ENCODE measurements at places on chromosomes 1 and 21. TPM values are rescaled to one million over a fixed set of nuclear protein-coding genes. Genes with fewer than 3 reads are reported as not detected.

GRCh38 chr1:6509919-6510291 lies 18.4 kb upstream of the PLEKHG5 start:
- no peak for DNase-seq

DNA sequence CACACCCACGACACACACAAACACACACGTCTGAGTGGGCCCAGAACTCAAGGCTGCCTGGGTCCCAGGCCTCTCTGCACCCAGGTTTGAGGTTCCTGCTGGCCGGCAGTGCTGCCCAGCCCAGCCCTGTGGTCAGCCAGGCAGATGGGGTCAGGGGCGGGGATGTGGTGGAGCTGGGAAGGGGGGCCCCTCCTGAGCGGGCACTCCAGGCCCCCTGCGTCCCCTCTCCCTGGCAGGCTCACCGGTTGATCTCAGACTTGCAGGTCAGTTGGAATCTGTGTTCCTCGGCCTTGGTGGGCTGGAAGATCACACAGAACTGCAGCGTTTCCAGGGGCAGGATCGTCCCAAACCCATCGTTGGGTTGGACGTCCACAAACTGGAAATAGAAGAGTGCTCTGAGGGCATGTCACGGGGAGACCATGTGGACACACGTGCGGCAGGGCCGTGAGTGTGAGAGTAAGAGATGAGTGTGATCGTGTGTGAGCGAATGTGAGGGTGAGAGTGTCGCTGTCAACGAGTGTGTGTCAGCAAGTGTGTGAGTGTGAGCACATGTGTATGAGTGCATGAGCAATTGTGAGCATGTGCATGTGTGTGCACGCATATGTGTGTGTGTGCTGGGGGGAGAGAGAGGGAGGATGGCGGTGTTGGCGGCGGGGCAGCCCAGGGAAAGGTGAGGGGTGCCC lies 19.7 kb upstream of the TMEM52 start:
- no peak for DNase-seq

GRCh38 chr1:63981408-63981773 lies 207.6 kb downstream of the ROR1 start:
- no peak for DNase-seq

GRCh38 chr1:184443201-184443600 lies 56.4 kb downstream of the C1orf21 start:
- no peak for DNase-seq

Gene LCE2C
- total RNA-seq = not detected

- no peak for DNase-seq
These were observed 3.0 kb downstream of the TENT5B start for GRCh38 chr1:27009601-27010197.

- DNase-seq = no peak
These were observed 2.0 kb downstream of the KDM4A start for GRCh38 chr1:43651902-43652301.

Gene TRIM46
- 12.2 TPM for total RNA-seq

Gene PLEKHN1
- total RNA-seq = 0.30 TPM

- DNase-seq = peak; percentile 21
These were observed 1.7 kb upstream of the JUN start for GRCh38 chr1:58785442-58786058.

GRCh38 chr21:29074783-29075182 lies 1.3 kb upstream of the CCT8 start:
- DNase-seq = no peak

DNA sequence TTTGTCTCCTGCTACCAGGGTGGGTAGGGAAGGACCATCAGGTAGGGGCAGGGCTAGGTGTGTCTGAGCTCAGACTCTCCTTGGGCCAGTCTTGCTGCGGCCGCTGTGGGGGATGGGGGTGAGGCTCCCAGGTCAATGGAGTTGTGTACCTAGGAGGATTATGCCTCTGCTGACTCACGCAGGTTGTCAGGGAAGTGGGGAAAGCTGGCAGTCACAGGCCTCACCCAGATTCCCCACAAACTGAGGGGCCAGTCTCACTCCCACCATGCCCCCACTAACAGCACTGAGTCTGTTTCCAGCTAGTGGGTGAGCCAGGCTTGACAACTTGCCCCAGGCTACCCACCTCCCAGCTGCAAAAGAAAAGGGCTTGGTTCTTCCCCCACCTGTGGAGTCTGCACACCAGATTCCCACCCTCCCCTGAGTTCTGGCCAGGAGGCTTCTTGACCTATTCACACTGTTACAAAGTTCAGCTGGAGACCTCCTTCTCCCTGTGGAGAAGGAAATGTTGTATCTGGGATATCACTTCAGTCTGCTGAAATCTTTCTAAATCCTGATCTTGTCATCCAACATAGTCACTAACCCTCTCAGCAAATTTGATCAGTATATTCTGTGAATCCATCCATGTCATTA lies 69.2 kb upstream of the GJA8 start:
- no peak for DNase-seq

- DNase-seq = no peak
These were observed 52.2 kb downstream of the NENF start for GRCh38 chr1:212484701-212485570.

- DNase-seq = no peak
These were observed 554.1 kb upstream of the OLFM3 start for GRCh38 chr1:102550729-102551384.

Gene KPRP
- not detected for total RNA-seq

DNA sequence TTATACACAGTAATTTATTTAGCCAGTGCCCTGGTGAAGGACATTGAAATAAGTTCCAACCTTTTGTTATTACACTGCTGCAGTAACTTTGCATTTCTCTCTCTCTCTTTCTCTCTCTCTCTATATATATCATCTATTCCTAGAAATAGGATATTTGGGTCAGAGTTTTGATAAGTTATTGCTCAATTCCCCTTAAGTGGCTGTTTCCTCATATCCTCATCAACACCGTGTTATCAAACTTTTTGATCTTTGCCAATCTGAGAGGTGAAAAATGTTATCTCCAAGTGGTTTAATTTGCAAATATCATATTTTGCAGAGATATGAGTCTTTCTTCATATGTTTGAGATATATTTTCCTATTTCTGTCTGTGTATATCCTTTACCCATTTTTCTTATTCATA lies 1.6 kb upstream of the SRSF4 start:
- no peak for DNase-seq

Gene ZBTB8B
- not detected for total RNA-seq

DNA sequence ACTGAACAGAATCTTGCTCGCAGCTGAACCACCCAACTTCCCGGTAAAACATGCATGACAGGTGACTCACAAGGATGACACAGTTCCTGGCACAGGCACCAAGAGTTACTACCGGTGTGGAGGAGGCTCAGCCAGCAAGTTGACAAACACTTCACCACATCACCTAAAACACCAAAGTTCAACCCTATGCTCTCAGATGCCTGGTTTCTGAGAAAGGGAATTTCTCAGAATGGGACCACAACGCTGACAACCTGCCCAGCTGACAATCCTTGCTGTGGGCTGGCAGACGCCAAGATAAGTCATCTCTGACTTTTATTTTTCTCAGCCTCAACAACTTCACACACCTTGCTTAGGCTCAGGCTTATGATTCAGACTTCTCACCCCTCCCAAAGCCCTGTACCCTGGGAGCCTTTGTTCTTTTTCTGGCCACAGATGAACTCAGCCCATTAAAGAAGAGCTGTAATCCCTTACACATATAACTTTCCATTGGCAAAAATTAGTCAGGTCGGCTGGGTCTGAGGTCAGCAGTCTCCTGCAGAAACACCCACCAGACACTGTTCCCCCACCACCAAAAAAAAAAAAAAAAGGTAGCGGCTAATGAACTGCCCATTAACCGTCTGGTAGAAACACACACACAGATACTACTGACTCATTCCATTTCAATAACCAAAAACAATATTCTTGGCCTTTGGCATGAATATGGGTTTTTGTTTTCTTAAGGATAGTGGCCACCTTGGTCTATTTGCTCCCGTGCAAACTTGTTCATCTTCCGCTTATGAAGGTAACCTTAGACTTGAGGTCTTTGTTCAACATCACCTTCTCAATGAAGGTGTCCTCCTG lies 10.8 kb upstream of the TIAM1 start:
- DNase-seq = peak; percentile 60

DNA sequence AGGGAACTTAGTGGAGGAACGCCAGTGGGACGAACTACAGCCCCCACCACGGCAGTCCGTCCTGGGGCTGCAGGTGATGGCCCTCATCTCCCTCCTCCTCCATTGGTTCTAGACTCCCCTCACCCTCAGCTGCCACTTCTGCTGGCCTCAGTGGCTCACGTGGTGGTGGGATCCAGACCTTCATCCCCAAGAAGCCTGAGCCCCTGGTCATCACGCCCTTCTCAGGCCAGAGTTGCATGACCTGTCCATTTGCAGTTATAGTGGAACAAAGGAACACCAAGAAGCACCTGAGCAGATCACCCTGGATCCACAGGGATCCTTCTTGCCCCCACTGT lies 13.0 kb upstream of the FAM110D start:
- no peak for DNase-seq

DNA sequence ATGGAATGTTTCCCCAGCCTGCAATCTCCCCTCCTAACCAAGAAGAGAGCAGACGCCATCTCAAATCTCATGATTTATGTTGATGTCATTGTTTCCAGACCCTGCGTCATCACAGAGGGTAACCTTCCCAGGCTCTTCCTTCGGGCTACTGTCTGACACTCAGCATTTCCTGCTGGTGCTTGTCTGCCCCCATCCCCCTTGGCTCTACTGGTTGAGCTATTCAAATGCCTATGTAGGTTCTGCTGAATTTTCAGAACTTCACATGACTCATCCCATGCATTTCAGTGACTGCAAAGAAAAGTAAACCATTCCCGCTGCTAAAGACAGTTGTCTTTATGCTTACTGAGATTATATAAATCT lies 24.8 kb upstream of the ITPKB start:
- no peak for DNase-seq

Gene TCEA3
- total RNA-seq = 31.7 TPM

Gene LYPD8
- total RNA-seq = not detected

Gene SARS1
- 106 TPM for total RNA-seq

- DNase-seq = no peak
These were observed 26.4 kb downstream of the ZNF644 start for GRCh38 chr1:90995311-90995894.

GRCh38 chr1:42852608-42852980 lies 6.2 kb downstream of the ZNF691 start:
- DNase-seq = no peak

- DNase-seq = no peak
These were observed 197.3 kb downstream of the RYR2 start for GRCh38 chr1:237239248-237239647.

GRCh38 chr1:51327386-51327785 lies 3.0 kb downstream of the TTC39A start:
- no peak for DNase-seq

DNA sequence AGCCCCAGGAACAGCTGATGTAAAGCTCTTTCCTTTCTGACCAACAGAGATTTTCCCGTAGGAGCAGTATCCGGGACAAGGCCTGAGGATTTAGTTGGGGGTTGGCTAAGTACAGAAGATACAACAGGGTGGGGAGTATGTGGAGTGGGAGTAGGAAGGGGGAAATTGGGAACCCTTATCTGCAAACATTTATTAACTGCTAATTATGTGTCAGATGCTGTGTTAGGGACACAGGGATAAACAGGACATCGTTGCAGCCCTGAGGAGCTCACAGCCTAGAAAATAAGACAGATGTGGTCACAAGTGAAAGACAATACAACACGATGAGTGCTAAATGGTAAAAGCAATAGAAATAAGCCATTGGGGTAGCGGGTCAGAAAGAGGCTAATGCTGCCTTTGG lies 12.0 kb downstream of the CD84 start:
- no peak for DNase-seq

DNA sequence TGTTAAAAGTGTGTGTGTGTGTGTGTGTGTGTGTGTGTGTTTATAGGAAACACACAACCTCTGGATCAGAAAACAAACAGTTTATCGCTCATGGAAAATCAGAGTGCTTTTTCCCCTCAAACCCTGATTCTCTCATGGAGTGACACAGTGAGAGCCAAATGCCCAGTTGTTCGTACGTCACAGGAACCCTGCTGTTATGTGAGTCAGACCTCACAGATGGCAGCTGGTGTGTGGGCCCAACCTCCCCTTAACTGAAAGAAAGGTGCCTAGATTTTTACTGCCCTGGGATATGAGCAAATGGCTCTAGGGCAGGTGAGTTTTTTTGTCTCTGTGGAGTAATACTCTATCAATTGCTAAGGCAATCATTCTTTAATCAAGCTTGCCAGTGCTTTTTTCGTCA lies 1788.1 kb downstream of the BRINP3 start:
- DNase-seq = no peak
